Glomerular endothelial cell (primary cell): ENCODE measurements at places on chromosomes 6 and 20. TPM values are rescaled to one million over a fixed set of nuclear protein-coding genes. Genes with fewer than 3 reads are reported as not detected.

DNA sequence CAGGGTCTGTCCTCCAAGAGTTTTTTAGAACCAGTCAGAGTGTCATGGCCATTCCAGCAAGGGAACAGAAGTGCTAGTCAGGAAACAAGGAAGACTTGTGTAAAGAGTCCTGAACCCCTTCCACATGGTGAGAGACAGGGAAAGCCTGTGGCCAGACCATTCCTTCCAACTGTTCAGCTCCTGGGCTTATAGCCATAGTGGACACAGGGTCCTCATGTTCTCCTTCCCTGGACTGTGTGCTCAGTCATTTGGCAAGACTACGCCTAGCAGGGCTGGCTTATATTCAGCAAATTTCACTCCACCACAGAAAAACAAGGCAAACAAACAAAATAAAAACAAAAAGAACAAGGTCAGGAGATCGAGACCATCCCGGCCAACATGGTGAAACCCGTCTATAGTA lies 60.5 kb downstream of the NRN1 start:
- DNase-seq, result no peak

GRCh38 chr20:49385465-49385864 lies 97.0 kb downstream of the KCNB1 start:
- no peak for DNase-seq

The TBCC gene
- 33.2 and 36.2 TPM in 2 replicates for total RNA-seq

The TTBK1 gene
- total RNA-seq, result 0.06 TPM in 1 of 2 replicates, not detected in the other

DNA sequence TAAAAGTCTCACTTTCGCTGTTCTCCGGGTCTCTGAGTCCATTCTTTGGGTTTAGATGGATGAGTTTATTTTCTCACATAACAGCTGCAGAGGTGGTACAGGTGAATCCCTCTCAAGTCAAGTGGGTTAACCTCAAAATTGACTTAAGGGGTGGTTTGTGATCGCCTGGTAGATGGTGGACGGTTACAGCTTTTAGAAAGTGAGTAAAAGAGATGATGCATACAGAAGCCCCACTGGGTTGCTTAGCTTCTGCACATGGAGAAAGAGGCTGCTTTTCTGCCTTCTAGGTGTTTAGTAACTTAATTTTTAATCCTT lies 146.7 kb downstream of the TRIM27 start:
- DNase-seq, result no peak

The TFAP2C gene
- 0.10 and 0.35 TPM in 2 replicates for total RNA-seq

The ATAT1 gene
- total RNA-seq, result 8.1 and 8.9 TPM in 2 replicates
